ENCODE measurements at places on chromosomes 3 and 15. TPM values are rescaled to one million over a fixed set of nuclear protein-coding genes. Genes with fewer than 3 reads are reported as not detected.

The CNTN3 gene
- total RNA-seq: 2.1 TPM

The CKMT1A gene
- not detected for total RNA-seq

- no peaks in the 10 kb centered on the region for H3K27me3 ChIP-seq
- H3K36me3 ChIP-seq: peaks cover 4% of the 10 kb centered on the region
- H3K27ac ChIP-seq: no peak overlapping the region
- no peak overlapping the region for H3K4me3 ChIP-seq
- peaks cover 39% of the 10 kb centered on the region for H3K4me1 ChIP-seq
- no peak for DNase-seq
Measured at GRCh38 chr15:38300395-38300794, 47.8 kb downstream of the SPRED1 start.

The CFAP92 gene
- not detected for total RNA-seq

- H3K27me3 ChIP-seq: no peaks in the 10 kb centered on the region
- peak overlapping the region; percentile 68 for H3K27ac ChIP-seq
- no peak for DNase-seq
- H3K4me1 ChIP-seq: peaks cover 48% of the 10 kb centered on the region
Measured at GRCh38 chr3:71185733-71186455, 397.6 kb downstream of the FOXP1 start.
